Naive B cell (primary cell): ENCODE measurements at places on chromosomes 16 and 17. TPM values are rescaled to one million over a fixed set of nuclear protein-coding genes. Genes with fewer than 3 reads are reported as not detected.

DNA sequence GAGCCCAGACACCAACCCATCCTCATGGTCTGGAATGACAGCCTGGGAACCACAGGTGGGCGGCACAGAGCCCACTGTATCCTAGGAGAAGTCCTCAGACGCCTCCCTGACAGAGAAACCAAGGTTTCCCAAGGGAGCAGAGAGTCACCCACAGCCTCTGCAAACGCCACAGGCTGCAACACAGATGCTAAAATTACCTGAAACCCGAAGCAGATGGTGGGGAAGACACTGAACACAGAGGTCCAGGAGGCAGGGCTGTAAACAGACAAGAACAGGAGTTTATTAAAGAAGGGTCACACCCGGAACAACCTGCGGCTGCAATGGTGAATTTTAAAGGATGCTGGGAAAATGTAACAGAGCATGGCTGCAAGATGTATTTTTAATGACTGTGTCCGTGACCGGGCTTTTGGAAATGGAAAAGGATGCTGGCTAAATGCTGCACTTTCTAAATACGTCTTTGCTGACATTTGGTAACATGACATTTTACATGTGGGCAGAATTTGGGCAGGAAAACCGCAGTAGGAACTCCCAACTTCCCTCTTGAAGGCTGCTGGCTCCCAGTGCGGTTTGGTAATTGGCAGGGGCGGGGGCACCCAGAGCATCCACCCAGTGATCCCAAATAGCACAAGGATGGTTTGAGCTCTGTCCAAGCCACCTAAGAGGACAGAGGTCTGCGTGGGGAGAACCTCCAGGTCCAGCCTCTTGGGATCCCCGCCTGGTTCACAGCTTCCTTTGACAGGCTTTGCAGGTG lies 13.1 kb downstream of the SLC38A8 start:
- H3K36me3 ChIP-seq = no peaks in the 10 kb centered on the region
- no peak overlapping the region for H3K27ac ChIP-seq
- H3K27me3 ChIP-seq = peaks cover 56% of the 10 kb centered on the region
- peaks cover 13% of the 10 kb centered on the region for H3K4me1 ChIP-seq
- DNase-seq = no peak
- no peak overlapping the region for H3K4me3 ChIP-seq

DNA sequence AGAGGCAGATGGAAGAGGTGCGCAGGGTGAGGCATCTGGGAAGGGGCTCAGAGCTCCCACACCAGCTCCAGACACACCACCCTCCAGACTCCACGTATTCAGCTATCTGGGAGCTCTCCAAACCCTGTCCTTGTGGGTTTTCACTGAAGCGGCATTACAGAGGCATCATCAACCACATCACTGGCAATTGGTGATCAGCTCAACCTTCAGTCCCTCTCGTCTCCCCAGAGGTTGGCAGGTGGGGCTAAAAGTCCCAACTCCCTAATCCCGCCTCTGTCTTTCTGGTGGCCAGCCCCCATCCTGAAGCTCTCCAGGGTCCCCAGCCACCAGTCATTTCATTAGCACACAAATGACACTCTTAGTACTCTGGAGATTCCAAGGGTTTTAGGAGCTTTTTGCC lies 123.9 kb downstream of the KCNJ12 start:
- no peak for DNase-seq
- peaks cover 26% of the 10 kb centered on the region for H3K27me3 ChIP-seq
- no peaks in the 10 kb centered on the region for H3K36me3 ChIP-seq

- DNase-seq = no peak
- no peaks in the 10 kb centered on the region for H3K36me3 ChIP-seq
- H3K27me3 ChIP-seq = peaks cover 11% of the 10 kb centered on the region
- no peak within 1 kb of the TSS for H3K4me3 ChIP-seq
- H3K27ac ChIP-seq = no peak within 1 kb of the TSS
Observed at GRCh38 chr17:55510986-55511721, at the start of gene SMIM36. TSS of gene SMIM36 (minus strand) at chr17:55511452.

- peaks cover 5% of the 10 kb centered on the region for H3K4me1 ChIP-seq
- no peak overlapping the region for H3K27ac ChIP-seq
Observed at GRCh38 chr17:6505425-6506142, 50.8 kb downstream of the PITPNM3 start.

DNA sequence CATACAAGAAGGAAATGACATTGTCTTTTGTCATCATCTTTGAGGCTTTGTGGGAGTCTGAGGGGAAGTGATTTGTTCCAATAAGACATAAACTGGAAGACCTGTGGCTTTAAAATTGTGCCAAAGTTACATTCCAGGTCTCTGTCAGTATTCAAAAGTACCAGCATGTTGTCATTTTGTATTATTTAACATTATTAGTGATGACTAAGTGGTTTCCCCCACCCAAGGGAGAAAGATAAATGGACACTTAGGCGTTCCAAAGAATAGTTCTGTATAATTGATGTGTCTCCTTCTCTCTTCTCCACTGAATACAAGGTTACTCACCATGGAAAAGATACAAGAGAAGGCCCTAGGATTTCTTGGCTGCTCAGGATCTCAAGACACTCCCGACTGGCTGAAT lies 3.8 kb downstream of the CFAP97D1 start:
- H3K36me3 ChIP-seq = no peaks in the 10 kb centered on the region
- no peak overlapping the region for H3K4me3 ChIP-seq
- no peak for DNase-seq
- H3K27ac ChIP-seq = no peak overlapping the region

- no peaks in the 10 kb centered on the region for H3K27me3 ChIP-seq
- peaks cover 2% of the 10 kb centered on the region for H3K4me1 ChIP-seq
- H3K4me3 ChIP-seq = no peak overlapping the region
- no peak for DNase-seq
Observed at GRCh38 chr17:61833536-61834193, 29.7 kb downstream of the BRIP1 start.

- H3K36me3 ChIP-seq = no peaks in the 10 kb centered on the region
- DNase-seq = no peak
Observed at GRCh38 chr16:68496689-68497088, 42.4 kb upstream of the ZFP90 start.

DNA sequence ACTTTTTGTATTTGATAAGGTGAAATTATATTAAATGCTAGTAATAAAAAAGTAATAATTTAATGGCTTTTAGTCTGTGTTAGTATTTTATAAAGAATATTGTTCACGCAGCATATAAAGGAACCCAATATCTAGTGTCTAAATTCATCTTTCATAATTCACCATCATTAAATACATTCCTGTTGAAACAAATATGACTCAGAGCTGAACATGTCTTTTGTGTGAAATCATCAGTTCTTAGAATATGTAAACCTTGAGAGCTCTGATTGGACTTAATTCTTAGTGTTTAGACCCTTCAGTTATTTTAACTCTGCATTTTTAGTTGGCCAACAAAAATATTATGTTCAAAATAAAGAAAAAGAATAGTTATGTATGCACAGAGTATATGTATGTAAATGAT lies 71.8 kb downstream of the ABHD15 start:
- no peaks in the 10 kb centered on the region for H3K27me3 ChIP-seq
- no peak for DNase-seq

- H3K27me3 ChIP-seq = no peaks in the 10 kb centered on the region
- no peaks in the 10 kb centered on the region for H3K36me3 ChIP-seq
- peak overlapping the region; percentile 99 for H3K4me3 ChIP-seq
- H3K4me1 ChIP-seq = peaks cover 31% of the 10 kb centered on the region
- DNase-seq = no peak
Observed at GRCh38 chr17:38825762-38826247, 684 bp upstream of the CWC25 start.

GRCh38 chr16:2022723-2023091 lies 3.1 kb downstream of the NPW start:
- peaks cover 52% of the 10 kb centered on the region for H3K27me3 ChIP-seq
- H3K4me3 ChIP-seq = peak overlapping the region; percentile 89
- H3K4me1 ChIP-seq = peaks cover 22% of the 10 kb centered on the region
- H3K36me3 ChIP-seq = no peaks in the 10 kb centered on the region

GRCh38 chr16:64017796-64018195 lies 1104.1 kb downstream of the CDH11 start:
- no peak overlapping the region for H3K4me3 ChIP-seq
- no peaks in the 10 kb centered on the region for H3K4me1 ChIP-seq
- no peak for DNase-seq
- H3K36me3 ChIP-seq = no peaks in the 10 kb centered on the region

DNA sequence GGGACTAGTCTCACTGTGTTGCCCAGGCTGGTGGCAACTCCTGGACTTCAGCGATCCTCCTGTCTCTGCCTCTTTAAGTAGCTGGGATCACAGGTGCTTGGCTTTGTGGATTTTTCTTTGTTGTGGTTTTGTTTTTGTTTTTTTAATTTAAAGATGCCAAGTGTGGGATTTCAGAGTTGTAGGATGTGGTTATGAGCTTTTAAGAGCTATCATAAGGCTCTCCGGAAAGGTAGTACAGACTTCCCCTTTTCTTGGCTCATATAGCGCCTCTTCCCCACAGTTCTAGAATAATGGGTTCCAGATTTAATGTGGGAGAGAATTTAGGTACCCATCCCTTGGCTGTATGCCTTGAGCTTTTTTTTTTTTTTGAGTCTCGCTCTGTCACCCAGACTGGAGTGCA lies 17.1 kb downstream of the AKAP1 start:
- H3K27ac ChIP-seq = no peak overlapping the region
- no peaks in the 10 kb centered on the region for H3K27me3 ChIP-seq
- no peaks in the 10 kb centered on the region for H3K36me3 ChIP-seq
- DNase-seq = no peak
- no peak overlapping the region for H3K4me3 ChIP-seq

Gene FAM83G
- polyA plus RNA-seq = 4.0 TPM

Gene SLC12A3
- polyA plus RNA-seq = not detected

Gene CBFA2T3
- polyA plus RNA-seq = 7.2 TPM

Gene RGS9
- polyA plus RNA-seq = 1.2 TPM

Gene CCDC78
- polyA plus RNA-seq = not detected

Gene SCIMP
- polyA plus RNA-seq = 108 TPM

Gene ZG16
- polyA plus RNA-seq = not detected

Gene WRAP53
- polyA plus RNA-seq = 10.9 TPM

Gene CDK5R1
- 3.5 TPM for polyA plus RNA-seq

Gene VPS9D1
- not detected for polyA plus RNA-seq

Gene NR1D1
- 2.9 TPM for polyA plus RNA-seq
